ENCODE measurements at places on chromosomes 3 and 15. TPM values are rescaled to one million over a fixed set of nuclear protein-coding genes. Genes with fewer than 3 reads are reported as not detected.

DNA sequence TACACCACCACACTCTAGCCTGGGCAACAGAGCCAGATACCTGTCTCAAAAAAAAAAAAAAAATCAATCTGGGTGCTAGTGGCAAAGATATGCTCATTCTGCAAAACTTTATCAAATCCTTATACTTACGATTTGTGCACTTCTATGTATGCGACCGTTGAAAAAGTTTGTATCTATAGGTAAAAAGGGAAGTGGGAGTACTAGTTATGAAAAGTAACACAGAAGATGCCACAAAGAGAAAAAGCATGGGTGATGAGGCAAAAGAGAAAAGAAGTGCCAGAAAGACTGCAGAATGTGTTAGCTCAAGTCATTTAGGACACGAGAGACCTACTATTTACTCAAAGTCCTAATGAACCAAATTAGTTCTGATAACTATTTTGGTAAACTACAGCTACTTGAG, 407.8 kb downstream of the SHQ1 start:
- peaks cover 22% of the 10 kb centered on the region for H3K36me3 ChIP-seq
- no peak overlapping the region for H3K27ac ChIP-seq
- DNase-seq: no peak

DNA sequence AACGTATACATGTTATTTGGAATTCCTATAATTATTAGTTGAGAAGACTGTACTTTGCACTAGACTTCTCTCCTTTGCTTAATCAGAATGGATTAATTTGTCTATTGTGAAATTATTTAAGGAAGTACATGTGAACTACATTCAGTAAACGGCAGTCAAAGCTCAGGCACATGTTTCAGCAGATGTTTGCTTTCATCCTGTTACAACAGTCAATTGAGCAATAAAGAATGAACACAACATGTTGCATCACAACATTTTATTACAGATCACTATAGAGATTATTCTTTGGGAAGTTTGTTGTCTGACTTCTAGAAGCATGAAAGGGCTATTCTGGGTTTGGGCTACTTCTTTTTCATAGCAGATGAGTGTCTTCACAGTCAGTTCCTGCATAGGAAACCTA, 39.2 kb downstream of the RAB27A start:
- H3K4me1 ChIP-seq: no peaks in the 10 kb centered on the region
- DNase-seq: no peak
- H3K36me3 ChIP-seq: no peaks in the 10 kb centered on the region

GRCh38 chr3:79297245-79297960, 470.4 kb downstream of the ROBO1 start:
- DNase-seq: no peak
- no peak overlapping the region for H3K4me3 ChIP-seq
- peaks cover 9% of the 10 kb centered on the region for H3K36me3 ChIP-seq
- no peaks in the 10 kb centered on the region for H3K27me3 ChIP-seq
- no peak overlapping the region for H3K27ac ChIP-seq

DNA sequence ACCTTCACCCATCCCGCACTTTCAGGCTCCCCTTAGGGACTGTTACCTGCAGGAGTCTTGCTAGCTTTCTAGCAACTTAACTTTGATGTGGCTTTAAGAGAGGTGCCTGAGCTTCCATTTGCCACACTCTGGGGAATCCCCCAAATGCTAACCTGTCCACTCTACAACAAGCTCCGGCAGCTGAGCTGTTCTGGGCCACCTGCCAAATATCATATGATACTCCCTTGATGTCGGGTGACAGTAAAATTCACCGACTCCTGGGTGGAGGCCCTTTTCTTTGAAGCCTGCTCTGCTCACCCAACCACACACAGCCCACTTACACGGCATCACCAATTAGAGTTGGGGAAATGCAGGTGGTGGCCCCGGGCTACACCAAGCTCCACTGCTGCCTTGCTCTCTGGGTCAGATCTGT, 38.0 kb upstream of the XCR1 start:
- no peaks in the 10 kb centered on the region for H3K27me3 ChIP-seq
- no peaks in the 10 kb centered on the region for H3K36me3 ChIP-seq
- H3K4me1 ChIP-seq: peaks cover 4% of the 10 kb centered on the region
- H3K4me3 ChIP-seq: no peak overlapping the region

GRCh38 chr3:196050597-196050996, 31.3 kb downstream of the TFRC start:
- no peak overlapping the region for H3K4me3 ChIP-seq
- peaks cover 37% of the 10 kb centered on the region for H3K36me3 ChIP-seq
- no peaks in the 10 kb centered on the region for H3K27me3 ChIP-seq
- H3K27ac ChIP-seq: no peak overlapping the region
- no peaks in the 10 kb centered on the region for H3K4me1 ChIP-seq

DNA sequence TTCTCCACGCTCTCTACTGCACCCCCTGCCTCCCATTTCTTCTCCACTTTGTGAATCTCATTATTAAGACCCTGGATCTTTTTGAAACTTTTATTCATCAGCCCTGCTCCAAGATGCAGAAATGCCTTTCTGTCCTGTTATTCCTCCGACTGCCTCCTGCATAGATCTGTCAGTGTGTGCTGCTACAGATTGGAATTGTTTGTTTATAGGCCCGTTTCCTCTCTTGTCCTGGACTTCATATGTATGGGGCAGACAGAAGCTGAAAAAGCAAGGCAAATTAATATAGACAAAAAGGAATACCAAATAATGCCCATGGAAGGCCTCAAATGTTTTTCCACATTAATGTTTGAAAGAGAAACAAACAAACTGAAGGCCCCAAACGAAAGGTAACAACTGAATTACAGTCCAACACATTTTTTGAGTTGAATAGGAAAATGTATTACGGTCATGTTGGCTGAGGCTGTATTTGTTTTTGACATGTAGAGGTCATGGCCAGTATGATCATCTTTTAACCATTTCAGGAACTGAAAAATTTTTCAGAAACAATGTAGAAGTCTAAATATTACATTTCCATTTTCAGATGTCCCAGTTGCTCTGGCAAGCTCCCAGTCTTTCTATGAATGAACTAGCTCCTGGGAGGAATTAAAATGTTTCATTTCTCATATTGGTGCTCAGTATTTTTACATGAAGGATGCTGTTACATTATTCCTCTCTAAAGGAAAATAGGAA, 8.8 kb downstream of the CHST2 start:
- H3K27ac ChIP-seq: no peak overlapping the region
- H3K4me1 ChIP-seq: peaks cover 2% of the 10 kb centered on the region
- no peak for DNase-seq
- H3K36me3 ChIP-seq: no peaks in the 10 kb centered on the region
- H3K4me3 ChIP-seq: no peak overlapping the region

GRCh38 chr3:142962520-142963233, 797 bp downstream of the PAQR9 start:
- DNase-seq: peak; percentile 64
- peak overlapping the region; percentile 72 for H3K4me3 ChIP-seq
- H3K27me3 ChIP-seq: peaks cover 7% of the 10 kb centered on the region
- no peaks in the 10 kb centered on the region for H3K4me1 ChIP-seq
- H3K36me3 ChIP-seq: 0 out of 2 replicates have a peak, but pooled peaks cover 2% of the 10 kb centered on the region
- H3K27ac ChIP-seq: no peak overlapping the region

DNA sequence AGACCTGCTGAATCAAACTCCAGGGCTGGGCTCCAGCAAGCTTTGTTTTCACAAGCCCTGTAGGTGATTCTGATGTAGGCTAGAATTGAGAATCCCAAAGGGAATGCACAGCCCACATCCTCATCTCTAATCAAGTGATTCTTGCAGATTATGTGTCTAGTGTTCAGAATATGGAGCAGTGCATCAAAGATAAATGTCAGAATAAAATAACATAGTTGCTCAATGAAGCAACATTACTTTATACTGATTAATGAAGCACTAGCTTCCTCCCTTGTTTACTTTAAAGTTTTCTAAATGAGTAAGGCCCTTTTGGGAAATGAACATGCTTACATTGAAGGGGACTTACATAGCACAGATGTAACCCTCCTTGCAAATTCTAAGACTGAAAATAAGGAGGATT, 39.2 kb downstream of the NUP210 start:
- H3K27me3 ChIP-seq: no peaks in the 10 kb centered on the region
- no peak for DNase-seq
- H3K4me3 ChIP-seq: no peak overlapping the region

DNA sequence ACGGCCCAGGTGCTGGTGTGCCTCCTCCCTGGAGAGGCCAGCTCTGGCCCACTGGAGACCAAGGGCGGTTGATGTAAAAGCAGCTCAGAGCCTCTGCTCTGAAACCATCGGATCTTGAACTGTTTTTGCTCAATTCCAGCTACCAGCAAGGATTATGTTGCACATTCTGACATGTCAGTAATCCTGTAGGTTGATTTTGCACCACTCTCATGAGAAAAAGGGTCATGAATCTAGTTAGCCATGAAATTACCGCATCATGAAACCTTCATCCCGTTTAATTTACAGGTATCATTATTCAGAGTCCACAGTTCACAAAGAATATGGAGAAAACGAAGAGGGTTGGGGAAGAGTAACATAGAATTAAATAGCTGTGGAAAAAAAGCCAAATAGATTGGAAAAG, 120.4 kb upstream of the NSMCE3 start:
- no peak overlapping the region for H3K4me3 ChIP-seq
- H3K27me3 ChIP-seq: no peaks in the 10 kb centered on the region
- DNase-seq: no peak
- H3K36me3 ChIP-seq: peaks cover 7% of the 10 kb centered on the region

- DNase-seq: no peak
- H3K27me3 ChIP-seq: no peaks in the 10 kb centered on the region
- H3K36me3 ChIP-seq: peaks cover 17% of the 10 kb centered on the region
- no peak overlapping the region for H3K4me3 ChIP-seq
- no peaks in the 10 kb centered on the region for H3K4me1 ChIP-seq
Observed at GRCh38 chr3:45537970-45538640, 56.4 kb upstream of the LIMD1 start.

GRCh38 chr15:45611305-45611704, 23.5 kb upstream of the SQOR start:
- H3K36me3 ChIP-seq: peaks cover 10% of the 10 kb centered on the region
- H3K27ac ChIP-seq: no peak overlapping the region
- DNase-seq: no peak
- no peaks in the 10 kb centered on the region for H3K4me1 ChIP-seq
- no peak overlapping the region for H3K4me3 ChIP-seq

DNA sequence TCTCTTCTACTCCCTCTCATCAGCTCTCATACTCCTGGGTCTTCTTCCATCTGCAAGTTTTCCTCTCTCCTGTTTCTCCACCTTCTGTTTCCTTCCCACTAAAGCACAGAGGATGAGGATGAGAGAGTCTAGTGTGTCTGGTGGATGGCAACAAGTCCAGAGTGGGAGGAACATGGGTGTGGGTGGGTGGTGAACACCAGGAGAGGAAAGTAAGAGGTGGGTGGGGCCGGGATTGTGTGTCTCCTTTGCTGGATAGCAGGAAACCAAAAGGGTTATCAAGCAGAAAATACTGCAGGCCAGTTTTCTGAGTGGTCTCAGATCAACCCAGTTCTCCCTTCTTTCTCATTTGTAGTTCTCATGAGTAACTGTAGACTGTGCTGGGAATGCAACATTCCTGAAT, 52.9 kb upstream of the EPHB1 start:
- H3K27ac ChIP-seq: no peak overlapping the region
- no peaks in the 10 kb centered on the region for H3K27me3 ChIP-seq
- H3K36me3 ChIP-seq: no peaks in the 10 kb centered on the region
- no peaks in the 10 kb centered on the region for H3K4me1 ChIP-seq
- no peak overlapping the region for H3K4me3 ChIP-seq

- no peaks in the 10 kb centered on the region for H3K27me3 ChIP-seq
- peaks cover 39% of the 10 kb centered on the region for H3K36me3 ChIP-seq
Observed at GRCh38 chr3:194658477-194659242, 13.3 kb downstream of the LSG1 start.

- no peaks in the 10 kb centered on the region for H3K27me3 ChIP-seq
- H3K4me1 ChIP-seq: no peaks in the 10 kb centered on the region
- no peaks in the 10 kb centered on the region for H3K36me3 ChIP-seq
- no peak for DNase-seq
Observed at GRCh38 chr3:42381551-42382082, 28.8 kb downstream of the LYZL4 start.

- DNase-seq: no peak
- no peaks in the 10 kb centered on the region for H3K4me1 ChIP-seq
- H3K27ac ChIP-seq: no peak overlapping the region
- no peak overlapping the region for H3K4me3 ChIP-seq
- H3K36me3 ChIP-seq: peaks cover 6% of the 10 kb centered on the region
Observed at GRCh38 chr3:64936556-64936955, 248.8 kb upstream of the ADAMTS9 start.

- DNase-seq: no peak
- no peaks in the 10 kb centered on the region for H3K4me1 ChIP-seq
- no peak overlapping the region for H3K4me3 ChIP-seq
- no peak overlapping the region for H3K27ac ChIP-seq
Observed at GRCh38 chr3:29186131-29186599, 94.7 kb upstream of the RBMS3 start.

- no peaks in the 10 kb centered on the region for H3K36me3 ChIP-seq
- no peak overlapping the region for H3K27ac ChIP-seq
- H3K4me1 ChIP-seq: no peaks in the 10 kb centered on the region
- no peaks in the 10 kb centered on the region for H3K27me3 ChIP-seq
- no peak for DNase-seq
Observed at GRCh38 chr3:2377281-2377680, 278.6 kb downstream of the CNTN4 start.

GRCh38 chr3:180747805-180748361, 68.6 kb upstream of the CCDC39 start:
- peaks cover 8% of the 10 kb centered on the region for H3K4me1 ChIP-seq
- no peaks in the 10 kb centered on the region for H3K36me3 ChIP-seq
- H3K27me3 ChIP-seq: no peaks in the 10 kb centered on the region
- H3K4me3 ChIP-seq: no peak overlapping the region

DNA sequence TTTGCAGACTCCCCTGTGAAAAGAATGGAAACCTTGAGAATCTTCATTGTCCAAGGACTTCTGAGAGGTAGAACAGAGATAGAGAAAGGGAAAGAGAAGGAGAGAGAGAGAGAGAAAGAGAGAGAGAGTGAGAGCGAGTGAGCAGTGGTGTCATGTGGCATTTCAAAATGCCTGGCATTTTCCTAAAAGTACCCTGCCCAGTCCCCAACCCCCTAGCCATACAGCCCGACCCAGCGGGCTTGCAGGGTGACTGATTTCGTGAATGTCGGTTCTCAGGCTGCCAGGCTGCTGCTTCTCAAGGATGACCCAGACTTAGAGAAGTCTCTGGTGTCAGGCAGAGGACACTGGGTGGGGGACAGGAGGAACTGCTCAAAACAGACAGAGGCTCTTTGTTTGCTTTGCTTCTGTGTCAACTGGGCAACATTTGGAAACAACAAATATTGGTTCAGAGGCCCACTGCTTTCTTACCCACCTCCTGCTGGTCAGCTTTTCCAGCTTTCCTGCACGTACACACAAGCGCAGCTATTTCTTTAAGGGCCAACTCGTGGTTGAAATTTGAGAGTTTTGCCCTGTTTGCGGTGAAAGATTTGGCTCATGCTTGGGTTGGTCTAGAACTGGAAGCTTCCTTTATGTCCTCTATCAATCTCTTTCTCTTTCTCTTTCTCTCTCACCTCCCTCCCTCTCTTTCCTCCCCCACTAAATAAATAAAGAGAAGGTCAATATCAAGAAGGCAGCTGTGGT, 3.7 kb upstream of the TF start:
- H3K27ac ChIP-seq: no peak overlapping the region
- no peaks in the 10 kb centered on the region for H3K27me3 ChIP-seq
- no peaks in the 10 kb centered on the region for H3K36me3 ChIP-seq
- no peak overlapping the region for H3K4me3 ChIP-seq

PFN2 gene
- total RNA-seq: 169 TPM

RSRC1 gene
- total RNA-seq: 34.1 TPM

ALG1L2 gene
- 0.94 TPM for total RNA-seq

P2RY1 gene
- 6.4 TPM for total RNA-seq

RASL12 gene
- total RNA-seq: 7.7 TPM

VIPR1 gene
- 6.5 TPM for total RNA-seq

SLC12A1 gene
- total RNA-seq: 0.04 TPM

SV2B gene
- total RNA-seq: 0.07 TPM

AVEN gene
- total RNA-seq: 16.1 TPM

RLBP1 gene
- total RNA-seq: not detected

SI gene
- total RNA-seq: not detected

P4HTM gene
- 36.0 TPM for total RNA-seq

All from H9 (cell line).